ENCODE measurements at places on chromosomes 6 and 20. TPM values are rescaled to one million over a fixed set of nuclear protein-coding genes. Genes with fewer than 3 reads are reported as not detected.

DNA sequence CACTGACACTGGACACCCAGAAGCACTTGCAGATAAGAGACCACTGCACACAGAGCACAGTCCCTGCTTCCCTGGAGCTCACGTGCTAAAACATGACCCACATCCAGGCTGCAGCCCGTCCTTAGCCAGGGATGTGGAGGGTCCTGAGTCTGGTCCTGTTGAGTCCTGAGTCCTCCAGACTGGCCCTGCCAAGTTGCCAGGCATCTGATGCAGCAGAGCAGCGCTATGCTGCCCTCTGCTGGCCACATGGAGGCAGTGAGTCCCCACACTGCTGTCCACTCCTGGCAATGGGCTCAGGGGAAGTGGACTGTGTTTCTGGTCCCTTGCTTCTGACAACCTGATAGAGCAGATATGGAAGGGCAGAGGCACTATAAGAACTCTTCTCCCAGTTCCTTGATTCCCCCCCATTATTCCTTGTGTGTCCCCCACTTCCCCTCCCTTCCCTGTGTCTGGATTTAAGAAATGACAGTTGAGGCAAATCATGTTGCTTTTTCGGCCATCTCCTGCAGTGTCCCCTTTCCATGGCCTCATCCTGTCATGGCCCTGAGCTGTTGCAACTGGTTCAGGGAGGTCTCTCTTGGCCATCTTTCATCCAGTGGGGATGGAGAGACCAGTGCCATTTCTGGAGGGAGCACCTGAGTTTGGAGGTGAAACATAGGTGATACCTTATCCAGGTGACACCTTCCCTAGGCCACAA lies 86.0 kb downstream of the DHX35 start:
- H3K27me3 ChIP-seq, result peaks cover 6% of the 10 kb centered on the region
- no peak overlapping the region for H3K27ac ChIP-seq

DNA sequence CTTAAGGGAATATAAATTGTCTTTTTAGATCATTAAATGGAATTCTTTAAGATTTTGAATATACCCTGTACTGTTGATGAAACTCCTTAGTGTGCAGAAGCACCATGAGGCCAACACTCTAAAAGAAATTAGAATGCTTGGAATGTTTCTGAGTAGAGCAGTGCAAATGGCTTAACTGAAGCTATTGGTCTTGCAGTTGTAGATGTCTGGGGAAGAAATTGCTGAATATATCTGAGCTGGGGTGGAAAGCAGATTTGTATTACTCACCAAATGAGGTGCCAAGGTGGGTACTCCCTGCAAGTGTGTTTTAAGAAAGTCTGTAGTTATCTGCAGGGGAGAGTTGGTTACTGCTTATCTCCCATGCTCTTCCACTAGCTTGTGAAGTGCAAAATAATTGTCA lies 119.0 kb downstream of the ADGRG6 start:
- H3K36me3 ChIP-seq, result no peaks in the 10 kb centered on the region
- H3K27me3 ChIP-seq, result no peaks in the 10 kb centered on the region
- no peak overlapping the region for H3K4me3 ChIP-seq

- no peaks in the 10 kb centered on the region for H3K27me3 ChIP-seq
- no peak for DNase-seq
- H3K36me3 ChIP-seq, result no peaks in the 10 kb centered on the region
- H3K27ac ChIP-seq, result no peak overlapping the region
- no peaks in the 10 kb centered on the region for H3K4me1 ChIP-seq
- H3K4me3 ChIP-seq, result no peak overlapping the region
Measured at GRCh38 chr6:93992976-93993375, 573.6 kb upstream of the EPHA7 start.

The KCNK5 gene
- 0.47 TPM for total RNA-seq

GRCh38 chr6:41559655-41560427 lies 13.7 kb downstream of the FOXP4 start:
- H3K27me3 ChIP-seq, result no peaks in the 10 kb centered on the region
- peak overlapping the region; percentile 76 for H3K27ac ChIP-seq
- H3K4me3 ChIP-seq, result peak overlapping the region; percentile 66
- H3K4me1 ChIP-seq, result peaks cover 39% of the 10 kb centered on the region

The ECT2L gene
- 1.6 TPM for total RNA-seq

- H3K4me1 ChIP-seq, result no peaks in the 10 kb centered on the region
- no peak for DNase-seq
Measured at GRCh38 chr6:12578751-12579150, 137.8 kb upstream of the PHACTR1 start.

The ERVFRD-1 gene
- total RNA-seq, result not detected

- no peak overlapping the region for H3K27ac ChIP-seq
- peaks cover 52% of the 10 kb centered on the region for H3K27me3 ChIP-seq
- DNase-seq, result no peak
- no peak overlapping the region for H3K4me3 ChIP-seq
Measured at GRCh38 chr20:24389686-24390085, 79.7 kb upstream of the SYNDIG1 start.

The ESF1 gene
- total RNA-seq, result 15.5 TPM

Measured in left ventricle myocardium inferior (tissue), 1 donor.